Bronchial smooth muscle cell (primary cell): ENCODE measurements at places on chromosomes 5 and 9. TPM values are rescaled to one million over a fixed set of nuclear protein-coding genes. Genes with fewer than 3 reads are reported as not detected.

ISL1 gene
- total RNA-seq = not detected in 2 replicates

SUSD3 gene
- total RNA-seq = 0.32 and 0.94 TPM in 2 replicates

SELENOP gene
- 87.6 and 223 TPM in 2 replicates for total RNA-seq

IL9 gene
- not detected in 2 replicates for total RNA-seq
